ENCODE measurements at places on chromosomes 16 and 17. TPM values are rescaled to one million over a fixed set of nuclear protein-coding genes. Genes with fewer than 3 reads are reported as not detected.

The MGAT5B gene
- not detected for total RNA-seq

The HCRT gene
- total RNA-seq: not detected

The MTSS2 gene
- 49.7 TPM for total RNA-seq

The ZNF423 gene
- 13.1 TPM for total RNA-seq

The TPSG1 gene
- total RNA-seq: 24.0 TPM

The ABCA9 gene
- 23.8 TPM for total RNA-seq

The NHLRC4 gene
- total RNA-seq: not detected
